ENCODE measurements at places on chromosomes 5 and 9.

GRCh38 chr9:82797534-82797933 is 265.4 kb downstream of the RASEF start:
- peak; percentile 94 for DNase-seq

DNA sequence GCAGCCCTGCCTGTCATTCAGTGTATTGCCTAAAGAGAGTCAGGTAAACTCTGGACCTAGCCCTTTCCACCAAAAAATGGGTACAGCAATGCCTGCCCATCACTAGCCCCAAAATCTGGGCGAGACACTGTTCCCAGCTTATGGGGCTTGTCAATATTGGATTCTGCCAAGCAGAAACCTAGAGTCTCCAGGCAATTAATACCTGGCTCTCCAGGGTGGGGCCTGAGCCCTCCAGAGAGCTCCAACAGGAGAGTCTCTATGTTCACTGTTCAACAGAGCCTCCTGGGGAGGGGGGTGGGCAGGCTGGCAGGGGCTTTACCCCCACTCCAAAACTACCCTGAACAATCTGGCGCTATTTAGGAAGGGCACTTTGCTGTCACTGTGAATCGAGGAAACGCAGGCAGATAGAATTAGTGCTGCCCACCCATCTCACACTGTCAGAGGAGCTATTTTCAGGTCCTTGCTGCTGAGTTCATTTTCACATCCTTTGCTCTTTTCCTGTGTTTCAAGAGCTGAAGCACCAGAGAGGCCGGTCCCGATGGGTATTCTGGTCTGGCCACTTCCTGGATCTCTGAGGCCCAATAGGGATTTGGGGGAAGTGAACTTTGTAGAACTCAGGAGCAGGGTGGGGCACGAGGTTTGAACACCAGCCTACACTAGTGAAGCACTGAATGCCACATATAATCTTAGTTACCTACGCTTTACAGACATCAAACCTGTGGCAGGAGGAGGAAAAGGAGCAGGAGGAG is 121.8 kb downstream of the C5orf15 start:
- DNase-seq, result no peak

GRCh38 chr5:7494481-7495130 is 98.7 kb downstream of the ADCY2 start:
- DNase-seq, result peak; percentile 58

- peak; percentile 46 for DNase-seq
Measured at GRCh38 chr9:22514871-22515270, 68.2 kb downstream of the DMRTA1 start.

GRCh38 chr9:20972684-20973083 is 58.8 kb downstream of the HACD4 start:
- no peak for DNase-seq

DNA sequence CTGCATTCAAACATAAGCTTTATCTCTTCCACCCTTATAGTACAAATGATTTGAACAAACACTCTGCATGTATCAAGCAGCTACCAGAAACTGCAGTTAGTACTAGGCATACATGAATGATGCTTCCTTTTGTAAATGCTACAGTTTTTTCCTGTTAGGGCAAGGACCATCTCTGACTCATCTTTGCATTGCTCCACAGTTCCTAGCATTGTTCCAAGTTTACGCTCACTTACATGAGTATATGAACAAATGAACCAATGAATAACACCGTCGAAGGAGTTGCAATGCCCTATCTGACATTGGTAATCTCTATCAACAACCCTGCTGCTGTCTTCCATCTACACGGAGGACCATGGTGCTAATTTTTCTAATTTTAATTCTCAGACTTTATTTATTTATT is 2.1 kb upstream of the ALDH7A1 start:
- no peak for DNase-seq

GRCh38 chr9:129549139-129549538 is 71.8 kb downstream of the C9orf50 start:
- no peak for DNase-seq

GRCh38 chr9:3954331-3955304 is 345.2 kb downstream of the GLIS3 start:
- DNase-seq, result no peak

DNA sequence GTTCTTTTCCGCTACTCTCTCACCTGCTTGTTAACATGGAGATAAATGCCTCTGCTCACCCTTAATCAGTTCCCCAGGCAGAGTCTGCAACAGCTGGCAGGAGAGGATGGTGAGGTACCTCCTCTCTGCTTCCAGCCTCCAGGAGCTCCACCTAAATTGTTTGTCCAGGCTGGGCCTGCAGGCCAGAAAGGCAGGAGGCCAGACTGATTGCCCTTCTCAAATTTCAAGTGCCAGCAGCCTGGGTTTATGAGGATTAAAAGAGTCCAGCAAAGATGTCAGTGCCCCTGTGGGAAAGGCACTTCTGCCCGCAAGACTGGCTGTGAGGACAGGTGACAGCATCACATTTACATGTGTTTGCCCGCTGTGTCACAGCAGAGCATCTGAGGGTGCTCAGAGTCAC is 19.8 kb downstream of the CORO2A start:
- DNase-seq, result peak; percentile 83

Measured in NCI-H82 (cell line).